SW480 (cell line): ENCODE measurements at places on chromosomes 7 and 10.

- no peak for DNase-seq
Observed at GRCh38 chr7:96663457-96663856, 46.2 kb downstream of the SEM1 start.

DNA sequence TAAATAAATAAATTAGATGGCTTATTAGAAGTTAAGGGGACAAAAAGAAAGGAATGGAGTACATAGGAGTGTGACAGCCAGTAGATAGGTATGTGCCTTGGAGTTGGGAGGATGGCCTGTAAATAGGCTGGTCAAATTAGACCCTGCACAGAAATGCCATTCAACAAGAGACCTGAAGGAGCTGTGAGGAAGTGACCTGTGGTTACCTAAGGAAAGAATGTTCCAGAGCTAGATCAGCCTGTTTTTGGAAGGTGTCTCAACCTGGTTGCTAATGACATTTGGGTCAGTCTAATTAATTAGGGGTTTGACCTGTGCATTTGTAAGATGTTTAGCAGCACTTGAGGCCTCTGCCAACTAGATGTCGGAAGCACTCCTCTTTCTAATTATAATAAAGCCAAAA lies 315.3 kb upstream of the PLXDC2 start:
- no peak for DNase-seq

DNA sequence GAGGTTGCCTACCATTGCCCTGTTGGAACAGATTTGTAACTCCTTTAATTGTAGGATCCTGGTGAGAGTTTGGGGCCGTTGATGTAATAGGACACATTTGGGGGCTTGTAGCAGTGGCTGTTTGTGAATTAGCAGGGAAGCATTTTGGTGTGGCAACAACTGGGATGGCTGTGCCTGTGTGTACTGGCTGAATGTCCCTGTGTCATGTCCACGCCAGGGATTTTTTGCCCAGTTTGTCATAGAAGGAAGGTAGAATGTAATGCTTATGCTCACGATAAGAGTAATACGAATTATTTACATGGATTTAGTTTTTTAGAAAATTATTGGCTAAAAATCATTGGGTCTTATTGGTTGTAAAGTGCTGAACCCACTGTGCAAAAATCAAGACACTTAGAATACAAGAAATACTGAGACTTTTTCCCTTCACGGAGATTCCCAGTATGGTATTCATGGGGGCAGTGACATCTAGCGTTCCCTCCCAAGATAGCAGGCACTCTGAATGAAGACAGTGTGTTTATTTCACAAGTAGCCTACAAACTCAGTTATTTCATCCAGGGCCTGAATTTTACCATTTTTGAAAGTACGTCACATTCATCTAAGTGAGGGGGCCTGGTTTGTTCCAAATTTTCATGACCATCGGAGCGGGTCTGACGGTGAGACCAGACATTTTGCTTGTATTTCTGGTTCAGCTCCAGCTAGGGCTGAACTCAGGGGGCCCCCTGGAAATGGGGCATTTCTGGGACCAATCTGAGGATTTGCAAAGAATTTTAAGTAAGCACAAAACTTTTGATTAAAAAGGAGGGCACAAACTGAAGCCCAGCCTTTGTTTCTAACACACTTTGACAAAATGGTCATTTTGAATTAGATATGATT lies 74.7 kb downstream of the CACNB2 start:
- peak; percentile 44 for DNase-seq

- DNase-seq = no peak
Observed at GRCh38 chr10:131211559-131211958, 100.0 kb downstream of the TCERG1L start.

DNA sequence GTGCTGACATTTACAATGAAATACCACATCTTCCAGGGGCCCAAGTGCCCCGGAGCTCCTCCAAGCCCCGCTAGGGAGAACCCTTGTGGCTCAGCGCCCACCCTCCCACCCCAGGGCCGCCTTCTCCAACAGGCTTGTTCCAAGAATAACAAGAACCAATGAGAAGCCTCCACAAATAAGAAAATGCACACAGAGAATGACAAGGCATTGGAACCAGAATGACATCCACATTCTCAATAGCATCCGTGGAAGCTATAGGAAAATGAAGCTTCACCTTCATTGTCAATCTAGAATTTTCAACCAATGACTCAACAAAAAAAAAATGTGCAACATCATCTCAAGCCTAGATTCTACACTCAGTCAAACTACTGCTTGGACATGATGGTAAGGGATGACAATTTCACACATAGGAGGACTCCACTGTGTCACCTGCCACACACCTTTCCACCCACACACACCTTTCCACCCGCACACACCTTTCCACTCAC lies 50.4 kb upstream of the PPP2R2D start:
- DNase-seq = no peak

DNA sequence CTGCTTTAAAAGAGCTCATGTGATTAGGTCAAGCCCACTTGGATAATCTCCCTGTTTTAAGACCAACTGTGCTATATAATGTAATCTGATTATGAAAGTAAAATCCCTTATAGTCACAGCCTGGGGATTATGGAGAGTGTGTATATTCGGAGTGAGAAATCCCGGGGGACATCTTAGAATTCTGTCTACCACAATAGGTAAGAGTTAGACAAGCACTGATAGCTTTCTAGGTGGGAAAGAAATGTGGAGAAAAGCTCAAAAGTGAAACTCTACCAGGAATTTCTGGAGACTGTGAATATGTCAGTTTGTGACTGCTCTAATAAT lies 2.9 kb upstream of the VCL start:
- DNase-seq = no peak

GRCh38 chr7:121157885-121158590 lies 169.5 kb downstream of the CPED1 start:
- no peak for DNase-seq

GRCh38 chr7:144787127-144787526 lies 48.7 kb downstream of the TPK1 start:
- no peak for DNase-seq

DNA sequence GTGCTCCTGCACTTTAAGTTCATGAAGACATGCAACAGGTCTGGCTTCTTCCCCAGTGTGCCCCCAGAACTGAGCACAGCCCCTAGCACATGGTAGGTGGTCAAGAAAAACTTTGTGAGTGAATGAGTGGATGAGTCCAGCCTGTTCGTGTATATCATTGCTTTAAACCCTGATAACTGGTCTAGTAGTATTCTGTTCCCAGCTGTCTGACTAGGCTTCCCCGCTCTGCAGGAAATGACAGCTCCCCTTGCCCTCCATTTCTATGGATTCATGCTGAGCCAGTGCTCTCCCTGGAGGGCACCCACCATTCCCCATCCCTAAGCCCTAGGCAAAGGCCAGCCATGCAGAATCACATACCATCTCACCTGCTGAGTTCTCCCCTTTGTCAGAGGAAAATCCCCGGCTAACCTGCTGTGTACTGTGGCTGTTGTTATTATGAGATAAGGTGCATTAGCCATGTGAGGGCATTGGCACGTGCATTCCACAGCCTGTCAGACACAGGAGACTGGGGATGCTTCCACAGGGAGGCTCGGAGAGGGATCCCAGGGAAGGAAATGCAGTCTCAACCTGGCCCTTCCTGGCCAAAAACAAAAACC lies 698.9 kb downstream of the GRID1 start:
- DNase-seq = no peak

DNA sequence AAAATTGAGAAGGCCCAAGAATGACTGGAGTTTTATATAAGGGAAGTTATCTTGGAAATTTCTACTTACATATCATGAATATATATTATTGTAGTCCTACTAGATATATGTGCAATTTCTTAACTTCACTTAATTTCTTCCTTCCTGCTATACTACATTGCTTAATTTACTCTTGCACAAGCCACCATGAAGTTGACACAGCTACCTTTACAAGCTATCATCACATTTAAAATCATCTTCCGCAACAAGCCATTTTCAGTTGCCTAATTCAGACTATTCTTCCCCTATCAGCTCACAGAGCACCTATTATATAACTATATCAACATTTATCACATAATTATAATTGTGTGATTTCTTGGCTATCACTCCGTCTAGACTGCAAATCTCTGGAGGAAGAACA lies 418.4 kb downstream of the PARD3 start:
- DNase-seq = no peak

- DNase-seq = peak; percentile 94
Observed at GRCh38 chr7:8295638-8296361, 33.8 kb upstream of the ICA1 start.

GRCh38 chr10:63391812-63392211 lies 74.0 kb downstream of the JMJD1C start:
- no peak for DNase-seq

DNA sequence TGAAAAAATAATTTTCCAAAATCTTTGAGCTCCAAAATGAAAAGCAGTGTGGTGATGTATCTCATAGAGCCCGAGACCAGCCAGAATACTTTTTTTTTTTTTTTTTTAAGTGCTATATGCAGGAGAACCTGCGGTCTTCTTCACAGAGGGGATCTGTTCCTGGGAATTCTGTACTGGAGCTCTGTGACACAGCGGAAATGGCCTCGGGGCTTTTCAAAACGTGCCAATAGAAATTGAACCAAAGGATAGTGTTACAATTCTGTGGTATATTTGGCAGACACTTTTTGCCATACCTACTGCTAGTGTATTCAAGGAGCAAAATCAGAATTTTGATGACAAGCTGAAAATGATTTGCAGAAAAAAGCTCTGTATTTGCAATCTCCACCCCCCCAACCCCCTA lies 1429.3 kb upstream of the LRRTM3 start:
- DNase-seq = no peak

DNA sequence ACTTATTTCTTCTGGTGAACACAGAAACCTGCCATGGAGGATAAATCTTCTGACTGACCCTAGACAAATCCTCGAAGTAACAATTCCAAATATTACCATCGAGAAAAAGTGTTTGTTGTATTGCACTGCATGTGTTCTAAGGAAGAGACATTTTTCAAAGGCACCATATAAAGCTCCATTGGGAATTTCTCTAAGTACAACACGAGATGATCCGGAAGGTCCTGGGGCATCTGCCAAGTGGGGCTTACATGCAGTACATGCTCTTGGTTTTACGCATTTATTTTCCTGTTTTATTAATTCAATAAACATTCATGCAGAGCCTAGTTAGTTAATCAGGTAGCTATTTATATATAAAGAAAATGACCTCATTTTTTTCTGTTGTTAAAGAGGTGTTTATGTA lies 692.0 kb upstream of the IGFBP3 start:
- DNase-seq = no peak

DNA sequence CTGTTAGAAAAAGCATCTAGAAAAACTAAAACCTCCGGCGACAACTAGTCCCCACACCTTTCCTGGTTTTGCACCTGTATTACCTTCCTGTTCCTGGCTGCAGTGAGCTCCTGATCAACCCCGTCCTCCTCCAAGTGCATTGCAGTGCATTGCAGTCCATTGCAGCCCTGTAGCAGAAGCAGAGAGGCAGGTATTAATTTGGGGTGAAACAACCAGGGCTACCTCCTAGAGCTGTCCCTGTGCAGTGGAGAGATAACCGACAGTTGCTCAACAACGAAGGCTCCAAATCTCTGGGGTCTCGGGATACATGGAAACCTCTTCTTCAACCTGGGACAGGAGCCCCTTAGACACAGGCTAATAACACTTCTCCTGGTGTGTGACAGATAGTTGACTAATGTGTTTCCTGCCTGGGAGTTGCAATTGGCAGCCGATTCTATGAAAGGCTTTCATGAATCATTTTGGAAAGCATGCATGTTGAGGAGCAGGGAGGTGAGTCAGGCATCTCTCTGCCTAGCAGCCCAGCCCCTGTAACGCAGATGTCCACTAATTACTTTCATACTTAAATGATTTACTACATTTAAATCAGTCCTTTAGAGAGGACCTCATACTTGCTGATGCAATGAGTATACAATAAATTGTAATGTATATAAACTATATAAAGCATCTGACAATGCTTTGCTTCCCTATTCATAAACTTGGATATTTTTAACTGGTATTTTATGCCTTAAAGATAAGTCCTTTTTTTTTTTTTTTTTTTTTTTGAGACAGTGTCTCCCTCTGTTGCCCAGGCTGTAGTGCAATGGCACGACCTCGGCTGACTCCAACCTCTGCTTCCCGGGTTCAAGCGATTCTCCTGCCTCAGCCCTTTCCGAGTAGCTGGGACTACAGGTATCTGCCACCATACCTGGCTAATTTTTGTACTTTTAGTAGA lies 59.0 kb downstream of the PRR15 start:
- DNase-seq = peak; percentile 97

DNA sequence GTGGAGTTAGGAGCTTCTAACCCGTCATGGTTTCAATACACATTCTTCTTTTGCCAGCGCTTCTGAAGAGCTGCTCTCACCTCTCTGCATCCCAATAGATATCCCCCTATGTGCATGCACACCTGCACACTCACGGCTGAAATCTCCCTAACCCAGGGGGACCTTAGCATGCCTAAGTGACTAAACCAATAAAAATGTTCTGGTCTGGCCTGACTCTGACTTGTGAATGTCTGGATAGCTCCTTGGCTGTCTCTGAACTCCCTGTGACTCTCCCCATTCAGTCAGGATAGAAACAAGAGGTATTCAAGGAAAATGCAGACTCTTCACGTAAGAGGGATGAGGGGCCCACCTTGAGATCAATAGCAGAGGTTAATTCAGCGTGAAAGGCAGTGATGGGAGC lies 22.4 kb downstream of the PRSS2 start:
- no peak for DNase-seq

- DNase-seq = peak; percentile 81
Observed at GRCh38 chr10:44962870-44963738, 3.5 kb downstream of the RASSF4 start.

- no peak for DNase-seq
Observed at GRCh38 chr7:83487801-83488200, 161.1 kb downstream of the SEMA3E start.

GRCh38 chr7:102845346-102845745 lies 67.5 kb upstream of the LRRC17 start:
- DNase-seq = no peak

DNA sequence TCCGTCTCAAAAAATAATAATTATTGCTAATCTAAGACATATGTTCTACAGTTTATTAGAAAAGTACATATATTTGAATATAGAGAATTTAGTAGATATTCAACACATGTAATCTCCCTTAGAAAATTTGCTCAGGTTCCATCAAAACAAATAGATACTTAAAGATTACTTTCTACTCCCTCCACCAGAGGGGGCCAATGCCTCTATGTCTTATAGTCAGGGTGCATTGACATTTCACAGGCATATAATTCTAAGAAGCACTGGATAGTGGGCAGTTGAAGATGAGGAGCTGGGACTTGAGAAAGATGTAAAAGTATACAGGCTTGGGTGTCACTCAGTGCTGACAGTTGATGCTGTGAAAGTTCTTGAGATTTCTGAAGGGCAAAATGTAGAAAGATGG lies 301.6 kb upstream of the HPS1 start:
- DNase-seq = peak; percentile 19
